ENCODE measurements at places on chromosomes 2 and 18.
A peak's percentile ranks its signal among the peaks of the same experiment; 100 is the strongest.

DNA sequence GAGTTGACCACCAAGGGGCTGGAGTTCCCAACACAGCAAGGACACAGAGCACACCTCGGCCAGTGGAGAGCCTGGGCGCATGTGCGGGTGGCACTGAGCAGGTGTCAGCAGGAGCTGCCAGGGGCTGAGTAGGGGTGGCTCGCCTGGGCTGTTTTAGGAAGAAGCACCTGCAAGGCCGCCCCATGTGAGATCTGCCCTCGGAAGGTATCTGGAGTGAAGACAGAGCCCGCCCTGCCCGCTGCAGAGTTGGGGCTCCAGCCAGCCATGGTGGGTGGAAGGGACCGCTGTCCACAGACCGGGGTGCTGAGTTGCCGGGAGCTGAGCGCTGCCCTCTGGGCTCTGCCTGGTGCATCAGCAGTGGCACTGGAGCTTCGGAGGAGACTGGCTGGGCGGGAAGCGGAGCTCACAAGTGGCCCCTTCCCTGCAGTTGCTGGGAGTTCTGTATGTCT, 35.2 kb downstream of the MTERF4 start:
- no peak for DNase-seq

- no peak for DNase-seq
Observed at GRCh38 chr2:7018282-7018701, 101.1 kb downstream of the RNF144A start.

- peak; percentile 17 for DNase-seq
Observed at GRCh38 chr2:38835990-38836389, 39.7 kb downstream of the DHX57 start.

DNA sequence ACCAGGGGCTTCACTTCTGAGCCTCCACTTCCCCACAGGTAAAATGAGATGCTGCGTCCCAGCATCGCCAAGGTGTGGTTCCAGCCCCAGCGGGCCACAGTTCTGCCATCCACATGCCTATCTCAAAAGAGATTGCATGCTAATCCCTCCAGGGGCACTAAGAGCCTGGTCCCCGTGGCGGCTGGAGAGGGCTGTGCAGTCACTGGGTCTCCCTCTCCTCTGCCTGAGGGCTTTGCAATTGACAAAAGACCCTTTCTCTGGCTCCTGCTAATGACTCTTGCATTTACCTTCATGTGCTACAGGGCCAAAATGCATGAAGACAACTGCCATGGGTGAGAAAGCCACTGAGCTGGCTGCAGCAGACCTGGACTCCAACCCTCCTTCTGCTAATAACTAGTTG, 18.5 kb downstream of the ZBTB7C start:
- DNase-seq, result no peak

DNA sequence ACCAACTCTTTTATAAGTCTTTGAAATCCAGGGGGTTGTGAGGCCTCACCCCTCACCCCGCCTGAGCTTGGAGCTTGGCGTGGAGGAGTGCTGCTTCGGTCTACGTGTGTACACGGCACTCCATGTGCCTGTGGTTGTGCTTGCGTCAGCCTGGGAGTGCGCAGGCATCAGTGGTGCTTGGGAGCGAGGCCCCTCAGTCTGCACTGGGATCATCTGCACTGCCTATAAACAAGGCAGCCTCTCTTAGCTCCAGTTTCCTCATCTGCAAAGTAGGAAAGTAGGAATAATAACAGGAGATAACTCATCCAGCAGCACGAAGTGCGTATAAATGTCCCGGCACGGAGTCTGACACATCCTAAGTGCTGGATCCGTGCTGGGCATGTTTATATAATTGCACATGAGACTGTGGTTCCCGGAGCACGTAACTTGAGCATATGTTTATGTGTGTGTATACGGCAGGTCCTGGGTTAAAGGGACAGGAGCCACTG, 1.2 kb downstream of the GYPC start:
- DNase-seq, result no peak

DNA sequence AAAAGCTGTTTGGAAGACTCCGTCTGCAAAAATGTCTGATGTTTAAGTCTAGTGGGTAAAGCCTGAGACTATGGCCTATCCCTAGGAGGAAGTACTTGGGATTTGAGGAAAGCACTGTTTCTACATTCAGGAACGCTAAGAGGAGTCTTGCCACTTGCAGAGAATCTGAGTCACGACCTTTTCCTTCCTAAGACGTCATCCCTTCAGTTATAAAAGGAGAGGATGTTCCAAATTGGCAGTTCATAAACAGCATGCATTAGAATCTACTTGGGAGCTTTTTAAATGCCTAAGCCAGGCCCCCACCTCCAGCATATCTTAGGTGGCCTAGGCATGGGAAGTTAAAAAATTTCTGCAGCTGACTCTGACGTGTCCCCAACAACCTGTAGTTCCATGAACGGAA, 125.9 kb downstream of the TTC32 start:
- no peak for DNase-seq

GRCh38 chr18:11146947-11147345, 2.4 kb downstream of the PIEZO2 start:
- DNase-seq, result no peak

Data from forelimb muscle (tissue), 1 donor.